ENCODE measurements at places on chromosomes 4 and X.

DNA sequence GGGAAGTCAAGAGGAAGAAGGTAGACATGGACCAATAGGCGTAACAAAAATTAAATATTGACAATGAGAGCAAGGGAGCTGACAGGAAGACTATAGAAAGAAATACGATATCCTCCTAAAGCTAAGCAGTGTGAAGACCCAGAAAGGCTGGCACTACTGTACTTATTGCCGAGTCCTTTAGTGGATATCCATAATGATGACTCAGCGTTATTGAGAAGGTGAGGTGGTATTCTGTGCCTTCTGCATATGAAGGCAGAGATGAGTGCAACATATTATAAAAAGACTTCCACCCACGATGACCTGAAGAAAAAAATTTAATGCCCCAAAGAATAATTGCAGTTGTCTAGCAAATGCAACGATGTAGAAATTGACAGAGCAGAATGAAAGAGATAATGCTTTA lies 13.0 kb upstream of the MCF2 start:
- DNase-seq, result no peak

DNA sequence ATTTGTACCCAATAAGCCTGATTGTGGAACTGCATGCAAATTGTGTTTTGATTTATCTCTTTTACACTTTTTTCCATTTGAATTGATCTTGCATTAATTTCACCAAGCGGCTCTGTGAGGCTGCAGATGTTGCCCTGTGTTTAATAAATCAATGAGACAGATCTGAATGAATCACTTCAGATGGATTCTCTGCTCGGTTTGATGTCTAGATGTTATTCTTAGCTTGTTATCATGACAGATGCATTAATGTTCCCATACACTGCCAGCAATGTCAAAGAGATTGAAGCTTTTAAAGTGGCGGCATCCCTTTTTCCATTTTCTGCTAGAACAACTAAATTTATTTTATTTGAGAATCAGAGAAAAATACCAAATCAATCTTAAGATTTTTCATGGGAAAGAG lies 6.3 kb downstream of the DACH2 start:
- no peak for DNase-seq

GRCh38 chr4:42151568-42152506 lies 618 bp downstream of the BEND4 start:
- DNase-seq, result no peak

DNA sequence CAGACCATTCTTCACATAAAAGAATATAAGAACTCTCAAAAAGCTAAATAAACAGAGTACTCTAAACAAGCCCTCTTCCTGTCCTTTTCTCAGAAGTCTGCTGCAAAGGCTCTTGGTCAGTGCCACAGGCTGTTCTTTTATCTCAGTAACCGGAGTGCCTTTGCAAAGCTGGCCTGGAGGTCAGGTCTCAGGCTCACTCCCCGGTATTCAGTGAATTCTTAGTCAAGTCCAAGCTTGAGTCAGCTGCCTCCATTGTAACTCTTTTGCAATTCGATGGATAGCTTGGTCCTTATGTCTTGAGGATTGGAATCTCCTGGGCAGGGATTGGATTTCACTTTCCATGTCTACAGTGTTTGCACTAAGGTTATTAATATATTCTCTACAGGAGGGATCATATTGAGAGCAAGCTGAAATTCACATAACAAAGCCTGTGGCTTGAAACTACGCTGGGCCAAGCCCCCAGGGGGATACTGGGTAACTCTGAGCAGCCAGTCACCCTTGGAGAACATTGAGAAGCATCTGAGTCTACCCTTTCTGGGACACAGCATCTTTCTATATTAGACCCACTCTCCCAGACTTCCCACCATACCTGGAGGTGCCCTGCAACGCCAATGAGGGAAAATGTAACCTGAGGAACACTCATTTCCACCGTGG lies 10.0 kb upstream of the HS6ST2 start:
- no peak for DNase-seq

GRCh38 chr4:40238700-40239548 lies 42.1 kb downstream of the RHOH start:
- peak; percentile 60 for DNase-seq

- DNase-seq, result peak; percentile 7
Observed at GRCh38 chr4:38306482-38307071, 346.4 kb downstream of the PTTG2 start.

GRCh38 chrX:106987488-106987887 lies 12.5 kb downstream of the MORC4 start:
- no peak for DNase-seq

DNA sequence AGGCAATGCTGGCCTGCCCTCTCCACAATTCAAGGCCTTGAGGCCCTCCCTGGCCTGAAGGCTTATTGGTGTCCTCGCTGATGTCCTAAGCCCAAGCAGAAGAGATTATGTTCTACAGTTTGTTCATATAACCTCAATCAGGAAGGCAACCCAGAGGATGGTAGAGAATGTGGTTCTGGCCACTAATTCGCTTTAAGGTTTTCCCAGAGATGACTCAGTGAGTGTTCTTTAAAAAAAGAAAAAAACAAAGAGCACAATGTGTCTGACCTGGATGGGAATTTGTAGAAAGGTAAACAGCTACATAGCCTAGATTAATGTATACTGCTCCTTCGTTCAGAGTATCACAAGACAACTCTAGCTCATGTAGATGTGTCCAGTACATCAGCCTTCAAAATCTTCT lies 66.0 kb downstream of the MANBA start:
- no peak for DNase-seq

DNA sequence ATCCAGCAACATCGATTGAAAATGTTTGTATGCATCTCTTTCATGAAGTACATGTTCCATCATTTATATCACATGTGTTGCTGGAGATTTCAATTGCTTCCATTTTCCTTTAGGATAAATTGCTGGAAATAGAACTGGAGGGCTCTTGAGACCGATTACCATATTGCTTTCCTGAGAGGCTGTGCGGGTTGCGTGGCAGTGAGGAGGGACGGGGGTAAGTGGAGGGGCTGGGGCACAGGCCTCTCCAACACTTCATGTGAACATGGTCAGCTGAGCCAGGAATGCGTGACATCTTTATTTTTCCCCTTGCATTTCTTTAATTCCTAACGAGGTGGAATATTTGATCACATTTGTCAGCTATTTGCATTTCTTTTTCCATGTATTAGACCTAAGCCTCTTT lies 144.6 kb downstream of the TBL1X start:
- no peak for DNase-seq

- DNase-seq, result no peak
Observed at GRCh38 chr4:88017516-88018297, 10.3 kb downstream of the PKD2 start.

- no peak for DNase-seq
Observed at GRCh38 chr4:40317916-40318658, 17.0 kb upstream of the CHRNA9 start.

DNA sequence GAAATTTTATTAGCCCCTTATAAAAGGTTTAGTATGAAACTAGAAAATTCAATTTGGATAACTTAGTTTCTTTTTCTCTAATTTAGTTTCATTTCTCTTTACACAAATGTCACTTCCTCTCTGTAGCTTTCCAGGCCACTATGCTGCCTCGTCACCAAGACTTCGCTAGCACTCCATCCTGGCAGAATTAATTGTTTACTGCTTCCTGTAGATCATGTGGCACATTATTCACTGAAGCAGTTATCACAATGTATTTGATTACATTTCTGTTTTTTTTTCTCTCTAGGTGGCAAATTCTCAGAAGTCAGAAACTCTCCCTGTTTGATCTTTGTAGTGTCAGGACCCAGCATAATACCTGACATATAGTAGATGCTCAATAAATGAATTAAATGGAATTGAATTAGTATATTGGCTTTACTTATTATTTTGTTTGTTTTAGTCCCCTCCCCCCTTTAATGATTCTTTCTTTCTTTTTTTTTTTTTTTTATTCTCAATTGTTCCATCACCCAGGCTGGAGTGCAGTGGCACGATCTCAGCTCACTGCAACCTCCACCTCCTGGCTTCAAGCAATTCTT lies 9.3 kb upstream of the SAT1 start:
- no peak for DNase-seq

Measured in activated CD4-positive, alpha-beta T cell treated with anti-CD3 and anti-CD28 coated beads for 24 hours (primary cell).